Fibroblast of skin of scalp (primary cell): ENCODE measurements at places on chromosomes 7 and 10.
A peak's percentile ranks its signal among the peaks of the same experiment; 100 is the strongest.

DNA sequence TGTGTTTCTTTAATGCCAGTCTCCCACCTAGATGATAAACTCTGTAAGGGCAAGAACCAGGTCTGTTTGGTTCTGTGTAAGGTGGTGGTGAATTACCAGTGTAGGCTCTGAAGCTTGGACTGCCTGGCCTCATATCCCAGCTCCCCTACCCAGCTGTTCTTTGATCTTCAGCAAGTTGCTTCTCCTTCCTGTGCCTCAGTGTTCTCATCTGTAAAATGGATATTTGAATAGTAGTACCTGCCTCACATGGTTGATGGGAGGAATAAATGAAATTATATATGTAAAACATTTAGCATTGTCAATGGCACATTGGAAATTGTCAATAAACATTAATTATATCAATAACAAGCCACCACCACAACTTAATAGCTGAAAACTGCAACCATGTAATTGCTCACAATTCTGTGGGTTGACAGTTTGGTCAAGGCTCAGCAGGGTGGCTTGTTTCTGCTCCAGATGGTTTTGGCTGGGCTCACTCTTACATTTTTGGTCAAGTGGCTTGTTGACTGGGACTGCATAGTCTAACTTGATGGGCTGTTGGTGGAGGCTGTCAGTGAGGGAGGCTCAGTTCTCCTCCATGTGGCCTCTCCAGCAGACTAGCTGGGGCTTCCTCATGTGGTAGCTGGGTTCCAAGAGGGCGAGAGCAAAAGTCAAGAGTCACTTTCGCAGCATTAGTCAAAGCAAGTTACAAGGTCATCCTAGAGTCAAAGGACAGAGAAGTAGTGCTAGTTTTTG is 84.5 kb upstream of the DUSP5 start:
- peak; percentile 88 for DNase-seq

DNA sequence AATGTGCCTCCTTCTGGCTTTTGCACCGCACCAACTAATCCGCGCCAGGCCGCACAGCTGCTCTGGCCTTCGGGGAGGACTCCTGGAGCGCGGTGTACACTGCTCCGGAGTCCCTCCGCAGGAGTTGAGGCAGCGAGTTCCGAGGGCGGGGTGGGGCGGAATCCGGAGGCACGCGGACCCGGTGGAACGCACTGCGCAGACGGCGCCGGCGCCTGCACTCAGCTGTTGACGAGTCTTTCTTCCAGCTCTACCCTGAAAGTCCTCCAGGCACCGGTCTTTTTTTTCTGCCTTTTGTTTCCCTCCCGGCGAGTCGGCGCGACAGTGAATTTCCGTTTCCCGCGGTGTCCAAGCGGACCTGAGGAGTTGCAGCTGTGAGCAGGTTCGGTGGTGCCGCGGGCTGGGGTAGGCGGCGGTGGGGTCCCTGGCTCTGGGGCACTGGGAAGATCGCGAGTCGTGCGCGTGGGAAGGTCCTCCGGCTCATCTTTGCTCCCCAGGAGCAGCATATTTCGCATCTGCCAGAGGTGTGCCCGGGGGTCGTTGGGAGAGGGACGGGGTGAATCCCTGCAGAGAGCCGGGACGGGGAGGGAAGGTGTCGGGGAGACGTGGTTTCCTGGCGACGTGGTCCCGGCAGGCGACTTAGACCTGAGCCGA is 44.1 kb downstream of the SFTPD start:
- DNase-seq, result peak; percentile 70

GRCh38 chr7:8702807-8703206 is 269.4 kb downstream of the NXPH1 start:
- no peak for DNase-seq

- DNase-seq, result no peak
These were observed 618.6 kb downstream of the SUGCT start for GRCh38 chr7:40753455-40753854.

GRCh38 chr10:79005126-79005810 is 63.5 kb upstream of the ZMIZ1 start:
- no peak for DNase-seq

DNA sequence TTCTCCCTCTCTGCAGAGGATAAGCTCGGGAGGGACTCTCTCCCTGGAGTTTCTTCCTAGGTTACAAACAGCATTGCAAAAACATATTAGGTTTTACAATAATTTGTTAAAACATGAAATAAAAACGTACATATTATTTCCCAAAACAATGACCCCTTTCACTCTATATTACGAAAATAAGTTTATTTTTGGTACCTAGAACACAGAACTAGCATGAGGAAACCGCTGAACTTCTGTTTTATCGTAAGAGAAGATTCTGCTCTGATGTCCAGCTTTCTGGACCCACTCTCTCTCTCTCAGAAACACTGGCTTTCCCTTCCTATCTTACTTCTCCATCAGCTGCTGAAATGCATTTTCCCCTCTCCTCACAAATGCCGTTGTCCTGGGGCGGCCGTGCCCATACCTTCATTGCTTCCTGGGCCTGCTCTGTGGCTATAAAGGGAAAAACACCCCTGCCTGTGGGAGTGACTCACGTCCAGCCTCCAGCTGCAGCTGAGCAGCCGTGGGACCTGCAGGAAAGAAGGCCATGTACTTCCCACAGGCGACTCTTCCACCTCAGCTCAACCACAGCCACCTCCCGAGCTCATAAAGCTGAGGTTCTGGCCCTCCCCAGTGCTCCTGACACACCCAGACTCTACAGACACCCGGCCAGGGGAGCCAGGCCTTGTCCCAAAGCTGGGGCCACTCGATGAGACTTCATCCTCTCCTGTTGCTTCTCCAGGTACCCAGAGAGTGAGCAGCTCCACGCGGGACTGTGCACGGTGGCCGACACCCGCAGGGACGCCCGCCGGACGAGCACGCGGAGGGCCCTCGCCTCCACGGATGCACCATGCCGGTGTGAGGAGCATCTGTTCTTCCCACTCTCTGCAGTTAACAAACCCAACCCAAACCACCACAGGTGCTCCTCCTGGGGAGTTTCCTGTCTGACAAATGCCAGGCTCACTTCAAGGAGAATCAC is 3.1 kb downstream of the GPER1 start:
- DNase-seq, result no peak

- DNase-seq, result no peak
These were observed 25.6 kb downstream of the IRF5 start for GRCh38 chr7:128963327-128963757.
